ENCODE measurements at places on chromosomes 5 and 9.

- peaks cover 18% of the 10 kb centered on the region for H3K4me1 ChIP-seq
- no peak for DNase-seq
- H3K27me3 ChIP-seq = no peaks in the 10 kb centered on the region
- no peak overlapping the region for H3K27ac ChIP-seq
- no peaks in the 10 kb centered on the region for H3K36me3 ChIP-seq
These were observed 249.2 kb upstream of the EFNA5 start for GRCh38 chr5:107919969-107920368.

DNA sequence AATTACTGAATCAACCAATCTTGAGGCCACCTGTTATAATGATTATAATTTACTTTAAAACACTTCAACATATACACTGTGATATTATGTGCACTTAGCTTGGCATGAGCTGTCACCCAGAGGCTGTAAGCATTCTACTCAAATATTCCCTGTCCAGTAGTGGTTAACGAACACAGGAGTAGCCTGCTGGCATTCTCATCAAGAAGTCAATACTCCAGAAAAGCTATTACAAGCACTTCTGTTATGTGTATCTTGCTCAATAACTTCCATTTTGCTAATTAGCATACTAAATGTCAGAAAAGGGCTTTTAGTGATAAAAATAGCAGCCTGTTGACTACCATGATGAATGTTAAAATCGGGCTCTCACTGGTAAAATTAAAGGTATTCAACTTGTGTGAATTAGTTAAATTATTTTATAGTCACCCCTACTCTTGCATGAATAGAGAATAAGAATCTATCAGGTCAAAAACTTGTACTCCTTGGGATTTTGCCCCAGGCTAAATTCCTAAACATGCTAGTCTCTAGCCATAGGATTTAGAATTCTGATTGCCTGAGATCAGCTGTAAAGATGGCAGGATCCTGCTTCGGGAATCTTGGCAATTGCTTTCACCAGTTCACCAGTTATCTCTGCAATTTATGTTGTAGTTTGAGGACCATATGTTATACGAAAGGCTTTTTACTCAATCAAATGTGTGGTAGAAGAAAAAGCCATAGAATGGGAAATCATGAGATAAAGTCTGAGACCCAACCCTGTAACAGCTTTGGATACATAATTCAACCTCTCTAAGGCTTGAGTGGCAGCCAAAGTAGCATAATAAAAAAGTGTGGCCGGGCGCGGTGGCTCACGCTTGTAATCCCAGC, 43.4 kb upstream of the PAM start:
- H3K27ac ChIP-seq = no peak overlapping the region
- H3K27me3 ChIP-seq = no peaks in the 10 kb centered on the region
- no peak overlapping the region for H3K4me3 ChIP-seq
- H3K4me1 ChIP-seq = no peaks in the 10 kb centered on the region

DNA sequence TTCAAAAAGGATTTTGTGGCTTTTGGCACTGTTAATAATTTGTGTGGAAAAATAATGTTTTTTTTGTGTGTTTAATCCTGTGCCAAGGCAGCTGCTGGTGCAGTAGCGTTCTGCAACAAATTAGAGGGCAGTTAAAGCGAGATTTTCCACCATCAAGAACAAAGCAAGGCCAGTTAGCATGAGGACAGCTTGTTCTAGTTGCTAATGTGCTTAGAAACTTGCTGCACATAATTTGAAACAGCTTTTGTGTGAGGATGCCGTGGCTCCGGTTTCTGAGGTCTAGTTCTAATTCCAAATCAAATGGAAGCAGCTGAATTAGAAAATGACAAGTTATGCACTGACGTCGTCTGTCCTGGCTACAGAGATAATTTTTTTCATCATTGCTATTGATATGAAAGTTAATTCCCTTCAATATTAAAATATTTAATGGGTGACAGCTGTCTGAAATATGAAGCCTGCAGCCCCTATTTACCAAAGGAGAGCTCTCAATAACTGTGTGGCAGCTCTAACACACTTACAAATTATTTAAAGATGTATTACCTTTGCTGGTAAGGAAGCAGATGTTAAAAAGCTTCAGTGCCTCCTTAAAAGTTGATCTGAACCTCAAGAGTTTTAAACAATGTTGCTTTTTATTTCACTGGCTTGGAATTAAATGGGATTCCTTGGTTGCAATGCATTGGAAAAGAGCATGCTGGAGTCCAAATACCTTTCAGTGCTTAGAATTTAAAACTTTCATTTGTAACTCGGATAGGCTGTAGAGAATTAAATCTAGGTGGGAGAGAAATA, 128.6 kb downstream of the SPATA31D1 start:
- DNase-seq = peak; percentile 11
- H3K36me3 ChIP-seq = no peaks in the 10 kb centered on the region
- H3K27ac ChIP-seq = no peak overlapping the region
- no peaks in the 10 kb centered on the region for H3K27me3 ChIP-seq

DNA sequence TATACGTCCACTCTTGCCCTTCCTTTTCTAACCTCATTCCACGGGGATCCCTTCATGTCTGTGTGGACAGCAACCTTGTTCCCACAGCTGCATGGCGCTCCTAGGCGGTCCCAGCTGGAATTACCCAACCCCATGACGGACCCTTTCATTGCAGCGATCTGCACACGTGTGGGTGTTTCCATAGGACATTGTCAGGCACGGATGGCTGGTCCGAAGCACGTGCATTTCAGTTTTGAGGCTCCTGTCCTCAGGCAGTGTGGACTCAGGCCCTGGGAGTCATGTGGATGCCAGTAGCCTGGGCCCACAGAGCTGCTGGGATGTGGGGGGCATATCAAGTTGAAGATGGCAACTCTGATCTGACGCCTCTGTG, 15.0 kb downstream of the CARD19 start:
- H3K4me3 ChIP-seq = no peak overlapping the region
- H3K4me1 ChIP-seq = no peaks in the 10 kb centered on the region
- DNase-seq = no peak

DNA sequence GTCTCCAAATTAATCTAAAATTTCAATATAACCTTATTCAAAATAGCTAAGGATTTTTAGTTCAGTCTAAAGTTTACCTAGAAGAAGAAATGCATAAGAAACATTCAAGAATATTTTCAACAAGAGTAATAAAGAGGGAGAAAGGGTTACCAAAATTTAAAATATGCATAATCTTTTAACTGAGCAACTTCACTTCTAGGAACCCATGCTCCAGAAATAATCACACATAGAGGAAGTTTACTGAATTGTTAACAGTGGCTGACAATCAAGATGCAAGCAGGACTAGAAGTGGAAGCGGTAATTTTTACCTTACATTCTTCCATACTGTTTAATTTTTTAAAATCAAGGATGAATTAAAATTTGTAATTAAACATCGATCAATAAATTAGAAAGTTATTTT, 1.9 kb downstream of the PJA2 start:
- H3K4me1 ChIP-seq = peaks cover 36% of the 10 kb centered on the region
- no peaks in the 10 kb centered on the region for H3K36me3 ChIP-seq

GRCh38 chr5:146873186-146873917, 5.2 kb downstream of the PPP2R2B start:
- H3K27me3 ChIP-seq = peaks cover 13% of the 10 kb centered on the region
- H3K4me1 ChIP-seq = peaks cover 20% of the 10 kb centered on the region
- no peak overlapping the region for H3K27ac ChIP-seq
- DNase-seq = no peak

DNA sequence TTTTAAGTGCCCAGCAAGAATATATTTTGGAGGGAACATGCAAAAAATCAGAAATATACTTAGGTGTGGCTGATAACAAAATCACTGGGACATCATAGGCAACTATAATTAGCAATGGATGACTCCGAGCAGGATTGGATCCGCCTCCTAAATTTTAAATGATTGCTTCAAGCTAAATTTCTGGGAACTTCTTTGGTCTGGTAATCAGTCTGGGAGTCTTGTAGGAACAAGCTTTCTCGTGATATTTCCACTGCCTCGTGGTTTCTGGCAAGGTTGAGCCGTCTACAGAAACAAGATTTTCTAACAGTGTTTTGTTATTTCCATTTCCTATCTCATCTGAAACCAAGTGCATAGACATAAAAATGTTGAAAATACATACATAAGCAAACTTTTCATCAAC, 232.6 kb downstream of the BNC2 start:
- no peak for DNase-seq
- H3K27me3 ChIP-seq = no peaks in the 10 kb centered on the region
- no peaks in the 10 kb centered on the region for H3K4me1 ChIP-seq
- H3K27ac ChIP-seq = no peak overlapping the region

DNA sequence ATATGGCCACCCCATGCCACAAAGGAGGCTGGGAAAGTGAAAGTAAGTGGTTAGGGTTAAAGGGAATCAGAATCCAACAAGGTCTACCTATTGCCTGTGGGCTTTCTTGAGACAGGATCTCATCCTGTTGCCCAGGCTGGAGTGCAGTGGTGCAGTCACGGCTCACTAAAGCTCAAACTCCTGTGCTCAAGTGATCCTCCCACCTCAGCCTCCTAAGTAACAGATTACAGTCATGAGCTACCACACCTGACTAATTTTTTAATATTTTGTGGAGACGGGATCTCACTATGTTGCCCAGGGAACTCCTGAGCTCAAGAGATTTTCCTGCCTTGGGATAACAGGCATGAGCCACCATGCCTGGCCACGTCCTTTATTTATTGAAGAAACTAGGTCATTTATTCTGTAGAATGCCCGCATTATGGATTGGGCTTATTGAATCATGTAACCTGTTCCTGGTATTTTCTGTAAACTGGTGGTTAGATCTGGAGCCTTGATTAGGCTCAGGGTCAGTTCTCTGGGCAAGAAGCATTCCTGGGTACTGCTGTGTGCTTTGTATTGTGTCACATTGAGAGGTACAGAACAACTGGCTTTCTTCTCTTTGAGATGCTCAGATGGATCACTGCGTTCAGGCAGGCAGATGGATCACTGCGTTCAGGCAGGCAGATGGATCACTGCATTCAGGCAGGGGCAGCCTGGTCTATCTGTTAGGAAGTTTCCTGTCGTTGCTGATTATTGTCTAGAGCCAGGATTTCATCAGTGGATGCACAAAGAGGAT, 41.6 kb downstream of the ERGIC1 start:
- H3K36me3 ChIP-seq = no peaks in the 10 kb centered on the region
- H3K4me1 ChIP-seq = peaks cover 22% of the 10 kb centered on the region
- DNase-seq = no peak

- no peaks in the 10 kb centered on the region for H3K4me1 ChIP-seq
- H3K27me3 ChIP-seq = no peaks in the 10 kb centered on the region
- H3K27ac ChIP-seq = no peak overlapping the region
- no peak overlapping the region for H3K4me3 ChIP-seq
- no peak for DNase-seq
These were observed 340.3 kb downstream of the CYLC2 start for GRCh38 chr9:103335461-103335860.

DNA sequence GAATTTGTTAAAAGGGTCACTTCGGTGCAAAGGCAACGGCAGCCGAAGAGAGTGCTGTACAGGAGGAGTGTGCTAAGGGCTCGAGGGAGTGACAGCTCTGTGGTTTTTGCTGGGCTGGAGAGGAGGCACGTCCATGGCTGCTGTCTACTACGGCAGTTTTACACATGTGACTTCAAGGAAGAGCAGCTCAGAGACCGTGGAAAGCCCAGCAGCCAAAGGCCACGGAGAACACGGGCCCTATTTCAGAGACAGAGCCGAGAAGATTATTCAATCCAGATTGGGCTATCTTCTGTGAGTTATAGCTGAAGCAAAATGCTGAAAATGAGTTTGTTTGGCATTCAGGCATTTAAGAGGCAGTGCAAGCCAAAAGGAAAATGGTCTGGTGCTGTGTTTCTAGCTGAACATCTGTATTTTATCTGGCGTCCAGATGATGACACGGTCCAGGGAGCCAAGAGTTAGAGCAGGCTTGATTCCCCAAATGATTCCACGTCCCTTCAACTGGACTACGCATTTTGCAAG, 96.4 kb downstream of the RFK start:
- H3K36me3 ChIP-seq = no peaks in the 10 kb centered on the region
- H3K4me1 ChIP-seq = peaks cover 36% of the 10 kb centered on the region
- no peak overlapping the region for H3K4me3 ChIP-seq
- no peaks in the 10 kb centered on the region for H3K27me3 ChIP-seq
- no peak for DNase-seq
- H3K27ac ChIP-seq = no peak overlapping the region

GRCh38 chr5:163995206-163995605, 489.8 kb downstream of the MAT2B start:
- no peak for DNase-seq
- no peaks in the 10 kb centered on the region for H3K4me1 ChIP-seq

DNA sequence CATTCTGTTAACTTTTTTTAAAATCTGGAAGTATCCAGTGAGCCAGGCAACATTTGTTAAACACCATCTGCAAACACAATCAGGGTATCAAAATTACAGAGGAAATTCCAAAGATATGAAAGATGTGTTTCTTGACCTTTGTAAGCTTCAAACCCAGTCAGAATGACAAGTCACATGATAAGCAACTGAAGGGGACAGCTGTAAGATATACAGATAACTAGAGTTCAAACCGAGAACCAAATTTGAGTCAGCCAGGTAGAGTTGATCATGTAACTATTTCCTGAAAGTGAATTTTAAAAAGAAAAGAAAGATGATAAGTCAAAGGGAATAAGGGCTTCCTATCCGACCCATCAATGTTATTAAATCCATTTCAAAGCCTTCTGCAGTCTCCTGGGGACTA, 196.2 kb downstream of the DEPDC1B start:
- no peak for DNase-seq
- H3K36me3 ChIP-seq = no peaks in the 10 kb centered on the region
- H3K4me1 ChIP-seq = peaks cover 6% of the 10 kb centered on the region
- H3K27ac ChIP-seq = no peak overlapping the region
- no peak overlapping the region for H3K4me3 ChIP-seq

- no peaks in the 10 kb centered on the region for H3K36me3 ChIP-seq
- H3K4me3 ChIP-seq = no peak overlapping the region
- no peak for DNase-seq
- peaks cover 36% of the 10 kb centered on the region for H3K4me1 ChIP-seq
- H3K27ac ChIP-seq = no peak overlapping the region
These were observed 7.9 kb upstream of the ZNF608 start for GRCh38 chr5:124754206-124754927.

DNA sequence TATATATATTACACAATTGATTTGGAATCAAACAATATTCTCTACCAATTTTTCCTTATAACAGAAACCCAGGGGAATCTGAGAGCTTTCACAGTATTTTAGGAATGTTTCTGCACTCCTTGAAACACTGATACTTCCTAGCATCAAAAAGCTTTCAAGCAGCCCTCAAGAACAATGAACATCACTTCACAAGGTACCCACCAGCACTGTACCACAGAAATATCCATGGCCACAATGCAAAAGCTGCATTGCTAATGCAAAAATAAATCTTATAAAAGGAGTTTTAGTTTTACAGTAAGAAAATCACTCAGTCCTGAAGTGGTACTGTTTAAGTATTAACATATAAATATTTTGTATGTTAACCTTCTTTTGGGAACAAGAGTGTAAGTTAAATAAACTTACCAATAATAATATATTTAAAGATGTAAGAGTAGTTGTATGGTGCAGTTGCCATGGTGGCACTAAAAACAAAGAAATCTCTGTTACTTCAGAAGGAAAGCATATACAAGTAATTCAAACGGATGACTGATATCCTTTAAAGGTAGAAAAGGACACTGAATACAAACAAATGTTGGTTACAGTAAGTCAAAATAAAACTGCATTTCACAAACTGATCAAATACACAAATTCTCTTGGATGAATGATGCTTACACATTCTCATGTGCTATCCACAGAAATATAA, 8.6 kb downstream of the RAB14 start:
- no peaks in the 10 kb centered on the region for H3K27me3 ChIP-seq
- H3K27ac ChIP-seq = no peak overlapping the region
- H3K4me1 ChIP-seq = peaks cover 4% of the 10 kb centered on the region
- DNase-seq = no peak
- H3K36me3 ChIP-seq = no peaks in the 10 kb centered on the region
